Stomach (tissue), 19 donors: ENCODE measurements at places on chromosomes 7 and 10.

DNA sequence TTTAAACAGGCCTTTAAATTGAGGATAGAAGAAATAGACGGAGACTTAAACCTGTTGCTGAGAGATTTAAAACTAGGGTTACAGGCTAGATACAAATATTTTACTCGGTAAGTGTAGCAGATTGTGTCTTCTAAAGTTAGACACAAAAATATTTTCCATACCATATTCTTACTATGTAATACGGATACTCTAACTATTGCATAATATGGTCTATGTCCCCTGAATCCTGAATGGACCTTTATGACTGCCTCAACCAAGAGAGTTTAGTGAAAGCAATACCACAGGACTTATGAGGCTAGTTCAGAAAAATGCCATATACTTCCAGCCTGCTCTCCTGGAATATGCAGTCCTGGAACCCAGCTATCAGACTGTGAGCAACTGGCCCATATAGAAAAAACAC is 13.4 kb upstream of the TES start:
- no peak for DNase-seq

DNA sequence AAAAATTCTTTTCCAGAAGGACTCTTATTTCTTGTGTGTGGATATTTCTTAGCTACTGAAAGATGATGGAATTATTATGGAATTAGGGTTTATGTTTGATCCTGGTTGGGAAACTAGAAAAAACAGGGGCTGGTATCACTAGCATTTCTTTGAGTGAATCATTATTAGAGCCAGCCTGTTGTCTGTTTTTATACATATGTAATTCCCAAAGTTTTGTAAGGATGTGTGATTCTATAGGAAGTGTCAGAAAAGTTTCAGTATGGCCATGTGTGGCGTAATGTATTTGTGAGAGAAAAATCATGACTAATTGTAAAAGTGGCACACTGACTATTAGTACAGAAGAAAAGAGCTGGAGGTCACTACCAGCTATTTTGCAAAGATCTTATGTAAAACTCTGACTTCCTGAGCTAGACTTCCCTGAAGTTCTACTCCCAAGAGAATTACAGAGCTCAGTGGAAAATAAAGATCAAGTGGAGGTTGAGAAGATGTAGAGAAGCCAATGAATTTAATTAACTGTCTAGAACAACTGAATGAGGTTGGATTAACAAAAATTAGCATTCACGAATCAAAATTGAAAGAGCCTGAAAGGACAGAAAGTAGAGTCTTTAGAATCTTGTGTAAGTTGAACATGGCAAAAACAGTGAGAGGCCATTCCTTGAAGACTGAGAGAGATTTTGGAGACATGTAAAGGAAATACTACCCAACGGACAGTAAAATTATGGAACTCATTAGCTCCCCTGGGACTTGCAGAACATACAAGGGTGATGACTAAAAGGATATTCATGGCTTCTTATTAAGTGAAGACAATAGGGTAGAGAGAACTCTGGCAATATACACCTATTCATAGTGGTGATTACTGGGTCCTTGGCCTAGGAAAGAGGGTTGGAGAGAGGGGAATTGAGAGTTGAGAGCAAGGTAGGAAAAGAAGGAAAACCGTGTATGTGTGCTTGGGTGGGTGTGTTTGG is 12.5 kb downstream of the ZNF365 start:
- no peak for DNase-seq

DNA sequence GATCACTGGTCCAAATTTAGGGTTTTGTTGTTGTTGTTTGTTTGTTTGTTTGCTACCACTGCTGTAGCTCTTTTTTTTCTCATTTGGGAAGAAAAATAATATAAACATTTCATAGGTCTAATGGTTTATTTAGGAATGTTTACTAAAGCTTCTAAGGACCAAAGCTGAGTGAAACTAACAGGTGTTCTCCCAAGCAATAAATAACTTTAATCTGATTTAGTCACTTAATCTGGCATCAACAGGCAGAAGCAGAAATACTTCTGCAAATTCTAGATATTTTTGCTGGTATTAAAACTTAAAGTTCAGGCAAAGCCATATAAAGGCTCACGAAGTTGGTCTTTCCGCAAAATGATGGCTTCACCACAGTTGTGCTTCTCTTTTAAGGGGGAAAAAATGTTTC is 144.5 kb upstream of the YAE1 start:
- no peak for DNase-seq

DNA sequence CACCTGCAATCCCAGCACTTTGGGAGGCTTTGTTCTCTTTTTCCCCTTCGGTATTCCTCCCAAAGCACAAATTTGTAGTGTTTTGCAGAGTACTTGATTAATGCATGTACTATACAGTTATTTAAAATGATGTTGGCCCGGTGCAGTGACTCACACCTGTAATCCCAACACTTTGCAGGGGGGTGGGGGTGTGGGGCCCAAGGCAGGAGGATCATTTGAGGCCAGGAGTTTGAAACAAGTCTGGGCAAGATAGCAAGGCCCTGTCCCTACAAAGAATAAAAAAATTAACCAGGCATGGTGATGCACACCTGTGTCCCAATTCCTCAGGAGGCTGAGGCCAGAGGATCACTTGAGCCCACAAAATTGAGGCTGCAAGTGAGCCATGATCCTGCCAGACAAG is 26.8 kb upstream of the FOXK1 start:
- no peak for DNase-seq

- no peak for DNase-seq
Observed at GRCh38 chr10:93516006-93516380, 19.6 kb downstream of the CEP55 start.

- no peak for DNase-seq
Observed at GRCh38 chr7:14905764-14906163, 3.2 kb upstream of the DGKB start.

DNA sequence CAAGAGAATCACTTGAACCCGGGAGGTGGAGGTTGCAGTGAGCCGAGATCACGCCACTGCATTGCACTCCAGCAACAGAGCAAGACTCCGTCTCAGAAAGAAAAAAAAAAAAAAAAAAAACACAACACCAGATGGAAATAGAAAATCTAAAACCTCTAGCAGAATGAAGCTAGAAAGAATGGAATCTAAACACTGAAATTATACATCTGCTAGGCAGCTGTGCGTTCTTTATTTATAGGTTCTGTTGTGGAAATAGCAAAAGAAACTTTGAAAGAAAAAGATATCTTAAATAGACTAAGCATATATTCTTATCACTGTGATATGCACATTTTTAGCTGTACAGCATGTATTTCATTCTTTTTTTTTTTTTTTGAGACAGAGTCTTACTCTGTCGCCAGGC is 17.1 kb downstream of the BMPR1A start:
- no peak for DNase-seq

DNA sequence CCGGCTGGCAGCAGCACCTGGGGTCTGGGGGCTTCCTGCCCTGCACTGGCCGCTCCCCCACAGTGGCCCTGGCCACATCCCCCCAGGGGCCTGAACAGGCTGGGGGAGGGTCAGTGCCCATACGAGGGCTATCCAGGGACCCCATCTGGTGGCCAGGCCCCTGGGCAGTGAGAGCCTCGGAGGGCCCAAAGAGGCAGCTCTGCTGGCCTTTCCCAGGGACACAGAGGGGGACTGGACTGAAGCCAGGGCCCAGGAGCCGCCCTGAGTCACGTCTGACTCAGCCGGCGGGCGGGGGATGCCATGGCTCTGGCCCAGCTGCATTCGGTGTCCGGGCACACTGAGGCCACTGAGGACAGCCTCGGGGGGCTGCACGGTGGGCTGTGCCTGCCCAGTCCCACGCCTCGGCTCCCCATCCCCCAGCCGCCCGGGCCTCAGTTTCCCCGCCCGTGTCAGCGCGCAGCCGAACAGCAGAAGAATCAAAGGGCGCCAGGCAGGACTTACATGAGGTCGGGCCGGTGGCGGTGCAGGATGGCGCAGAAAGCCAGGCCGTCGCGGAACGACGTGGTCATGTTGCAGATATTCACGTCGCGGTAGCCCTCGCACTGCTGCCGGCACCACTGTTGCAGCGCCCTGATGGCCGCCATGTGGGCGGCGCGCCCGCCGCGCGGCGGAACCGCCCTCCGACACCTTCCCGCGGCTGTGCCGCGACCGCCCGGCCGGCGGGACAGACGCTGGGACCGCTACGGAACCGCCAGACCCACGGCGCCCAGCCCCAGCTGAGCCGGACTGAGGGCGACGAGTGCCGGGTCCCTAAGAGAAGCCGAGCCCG is at the start of gene MICALL2:
TSS of gene MICALL2 (minus strand) at position 788 of the 829 bp plus-strand sequence. CDS start at position 644, 144 bp downstream.
- peak; percentile 87 for DNase-seq

- DNase-seq = no peak
Observed at GRCh38 chr7:27299861-27300260, 57.3 kb downstream of the EVX1 start.

- peak; percentile 49 for DNase-seq
Observed at GRCh38 chr10:3709456-3710060, 75.5 kb downstream of the KLF6 start.

DNA sequence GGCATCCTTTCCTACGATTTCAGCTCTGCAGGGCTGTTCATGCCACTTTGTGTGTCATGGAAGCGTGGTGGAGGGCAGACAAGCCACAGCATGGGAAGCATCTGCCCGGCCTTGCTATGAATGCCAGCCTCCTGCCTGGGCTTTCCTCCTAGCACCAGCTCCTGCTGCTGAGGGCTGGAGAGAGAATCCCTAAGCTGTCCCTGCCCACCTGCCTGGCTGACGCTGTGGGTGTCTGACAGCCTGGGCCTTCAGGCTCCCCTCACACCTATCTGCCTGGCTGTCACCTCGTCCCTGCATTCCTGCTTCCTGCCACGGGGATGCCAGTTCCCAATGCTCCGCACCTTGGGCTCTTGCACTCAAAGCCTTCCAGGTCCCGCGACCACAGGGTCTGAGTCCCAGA is 606.5 kb upstream of the MGMT start:
- no peak for DNase-seq

- DNase-seq = no peak
Observed at GRCh38 chr7:20786049-20786412, 655 bp downstream of the SP8 start.

GRCh38 chr10:29181936-29182335 is 106.9 kb upstream of the LYZL1 start:
- no peak for DNase-seq

DNA sequence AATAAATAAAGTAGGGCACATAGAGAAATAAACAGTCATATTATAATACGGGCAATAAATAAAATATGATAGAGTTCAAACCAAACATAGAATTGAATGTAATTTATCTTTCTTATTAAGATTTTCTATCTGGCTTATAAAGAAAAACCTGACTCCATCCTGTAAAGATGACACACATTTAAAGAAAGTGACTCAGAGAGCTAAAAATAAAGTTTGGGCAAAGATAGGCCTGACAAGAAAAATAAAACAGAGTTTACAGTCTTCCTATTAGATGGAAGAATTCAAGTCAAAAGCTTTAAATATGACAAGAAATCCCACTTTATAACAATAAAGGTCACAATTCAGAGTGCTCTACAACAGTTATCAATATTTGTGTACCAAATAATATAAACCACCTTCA is 580.6 kb downstream of the PHTF2 start:
- no peak for DNase-seq

GRCh38 chr7:83738291-83738835 is 89.4 kb upstream of the SEMA3E start:
- no peak for DNase-seq

GRCh38 chr10:5565671-5566581 is 41.2 kb downstream of the CALML3 start:
- peak; percentile 3 for DNase-seq
